Stimulated activated CD4-positive, alpha-beta T cell treated with anti-CD3 and anti-CD28 coated beads, TNF-alpha, amount 100 ng/mL, for 4 hours (primary cell): ENCODE measurements at places on chromosomes 6 and 20.

DNA sequence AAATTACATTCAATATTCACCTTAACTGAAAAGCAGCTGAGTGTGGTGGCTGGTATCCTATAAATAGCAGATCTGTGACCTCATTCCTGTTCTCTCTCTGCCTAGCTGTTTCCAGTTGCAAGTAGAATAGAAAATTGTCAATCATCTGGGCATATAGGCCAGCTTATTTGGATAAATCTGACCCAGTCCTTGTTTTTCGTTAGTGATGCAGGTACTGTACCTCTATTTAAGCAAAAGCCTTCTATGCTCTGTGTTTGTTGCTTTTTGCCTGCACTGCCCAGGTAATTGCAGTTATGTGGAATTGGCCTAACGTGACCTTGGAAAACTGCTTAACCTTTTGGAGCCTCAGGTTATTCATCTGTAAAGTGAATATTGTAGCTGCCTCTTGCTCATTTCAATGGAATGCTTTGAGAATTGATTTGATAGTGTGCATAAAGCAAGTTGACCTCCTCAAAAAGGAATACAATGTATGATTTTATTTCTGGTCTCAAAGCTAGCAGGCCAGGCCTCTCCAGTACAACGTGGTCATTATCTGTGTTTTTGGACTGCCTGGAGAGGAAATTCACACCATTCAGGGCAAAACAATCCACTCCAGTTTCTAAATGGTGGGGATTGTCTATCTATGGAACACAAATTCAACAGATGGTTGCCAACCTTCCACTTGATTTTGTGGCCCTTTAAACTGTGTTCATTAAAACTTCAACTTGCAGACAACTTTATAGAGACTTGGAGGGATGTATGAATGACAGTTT is 508.7 kb upstream of the CITED2 start:
- no peak for DNase-seq

DNA sequence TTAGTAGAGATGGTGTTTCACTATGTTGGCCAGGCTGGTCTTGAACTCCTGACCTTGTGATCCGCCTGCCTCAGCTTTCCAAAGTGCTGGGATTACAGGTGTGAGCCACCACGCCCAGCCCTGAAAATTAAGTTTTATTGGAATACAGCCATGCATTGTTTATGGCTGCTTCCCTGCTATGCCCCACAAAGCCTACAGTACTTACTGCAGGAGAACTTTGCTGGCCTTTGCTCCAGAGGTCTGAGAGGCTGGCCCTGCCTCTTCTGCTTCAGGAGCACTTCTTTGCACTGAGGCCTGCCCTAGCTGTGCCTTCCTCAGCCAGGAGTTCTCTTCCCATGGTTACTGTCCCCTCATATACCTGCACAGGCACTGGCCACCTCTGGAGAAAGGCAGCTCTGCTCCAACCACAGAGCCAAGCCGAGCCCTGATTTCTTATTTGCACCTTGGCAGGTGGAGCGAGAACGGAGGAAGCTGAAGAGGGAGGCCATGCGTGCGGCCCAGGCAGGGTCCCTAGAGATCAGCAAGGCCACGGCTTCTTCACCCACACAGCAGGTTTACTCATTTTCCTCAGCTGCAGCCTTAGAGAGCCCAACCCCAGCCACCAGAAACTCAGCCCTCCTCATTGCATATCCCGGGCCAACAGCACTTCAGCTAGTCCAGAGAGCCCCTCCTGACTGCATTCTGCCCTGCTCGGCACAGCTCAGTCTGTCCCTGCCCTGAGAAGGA is 20.8 kb downstream of the C20orf173 start:
- no peak for DNase-seq

DNA sequence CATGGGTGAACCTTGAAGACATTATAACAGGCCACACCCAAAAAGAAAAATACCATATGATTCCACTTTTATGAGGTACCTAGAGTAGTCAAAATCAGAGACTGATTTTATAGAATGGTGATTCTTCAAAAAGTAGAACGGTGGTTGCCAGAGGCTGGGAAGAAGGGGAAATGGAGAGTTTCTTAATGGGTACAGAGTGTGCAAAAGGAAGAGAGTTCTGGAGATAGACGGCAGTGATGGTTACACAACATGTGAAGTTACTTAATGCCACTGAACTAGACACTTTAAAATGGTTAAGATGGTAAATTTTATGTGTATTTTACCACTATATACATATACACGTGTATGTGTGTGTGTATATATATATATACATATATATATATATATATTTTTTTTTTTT is 80.8 kb downstream of the PRND start:
- DNase-seq, result no peak

DNA sequence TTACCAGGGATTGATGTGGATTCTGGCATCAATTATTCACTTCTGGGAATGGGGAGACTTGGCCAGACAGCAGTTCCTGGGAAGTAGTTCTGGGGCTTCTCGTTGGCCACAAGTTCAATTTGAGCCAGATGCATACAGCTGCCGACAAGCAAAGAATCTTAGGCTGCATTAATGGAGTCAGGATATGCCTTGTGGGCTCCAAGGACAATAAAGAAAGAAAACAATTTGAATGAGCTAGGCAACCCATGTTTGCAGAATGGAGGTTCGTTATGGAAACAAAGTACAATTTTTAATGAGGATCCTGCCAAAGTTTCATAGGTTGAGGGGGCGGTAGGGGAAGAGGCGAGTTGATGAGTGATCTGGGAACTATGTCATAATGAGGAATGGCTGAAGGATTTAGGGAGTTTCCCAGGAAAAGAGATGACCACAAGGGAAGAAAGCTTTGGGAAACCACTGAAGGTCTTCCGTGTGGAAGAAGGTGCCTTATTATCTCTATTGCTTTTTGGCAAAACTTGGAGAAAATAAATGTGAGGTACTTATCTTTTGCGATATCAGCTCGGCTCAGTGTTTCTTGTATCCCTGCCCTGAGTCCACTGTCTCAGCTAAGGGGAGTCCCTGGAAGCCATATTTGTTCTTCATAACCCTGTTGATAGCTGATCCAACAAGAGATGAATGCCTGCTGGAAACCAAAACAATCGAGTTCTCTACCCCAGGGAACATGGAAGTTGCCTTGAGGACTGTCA is 181.0 kb upstream of the ZNF217 start:
- DNase-seq, result no peak

DNA sequence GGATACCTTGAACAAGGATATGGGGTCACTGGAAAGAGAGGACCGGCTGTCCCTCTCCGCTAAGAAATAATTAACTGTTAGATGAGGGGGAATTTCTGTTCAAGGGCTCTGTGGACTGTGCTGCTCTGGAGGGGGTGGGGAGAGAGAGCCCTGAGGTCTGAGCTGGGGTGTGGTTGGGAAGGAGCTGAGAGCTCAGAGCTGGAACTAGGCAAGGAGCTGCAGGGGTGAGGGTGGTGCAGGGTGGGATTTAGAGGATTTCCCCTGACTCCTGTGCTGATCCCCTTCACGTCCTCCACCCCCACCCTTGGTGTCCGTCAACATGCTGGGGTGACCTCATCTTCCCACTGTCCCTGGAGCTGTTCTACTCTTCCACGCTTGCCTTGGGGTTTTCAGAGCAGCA is 52.5 kb downstream of the HLA-A start:
- no peak for DNase-seq

DNA sequence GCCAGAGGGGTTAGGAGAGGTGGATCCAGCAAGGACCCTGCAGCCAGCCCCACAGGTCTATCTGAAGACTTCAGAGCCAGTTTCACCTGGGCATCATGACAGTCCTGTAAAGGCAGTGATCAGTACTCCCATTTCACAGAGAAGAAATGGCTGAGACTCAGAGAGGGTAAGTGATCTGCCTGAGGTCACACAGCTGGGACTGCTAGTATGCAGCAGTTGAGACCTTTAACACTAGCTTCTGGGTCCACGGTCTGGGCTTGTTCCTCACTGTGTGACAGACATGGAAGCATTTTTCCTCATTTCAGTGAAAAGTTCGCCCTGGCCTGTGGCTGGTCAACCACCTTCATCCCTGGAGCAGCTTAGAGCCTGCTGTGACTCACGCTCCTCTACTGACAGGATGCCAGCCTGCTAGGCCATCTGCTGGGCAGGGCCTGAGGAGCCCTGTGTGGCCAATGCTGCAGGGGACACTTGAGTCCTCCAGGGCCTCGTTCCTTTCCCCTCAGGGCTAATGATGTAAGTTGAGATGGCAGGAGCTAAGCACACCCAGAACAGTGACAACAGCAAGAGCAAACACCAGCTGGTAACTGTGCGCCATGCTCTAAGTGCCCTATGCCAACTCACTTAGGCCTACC is 192.0 kb downstream of the LRFN2 start:
- no peak for DNase-seq

DNA sequence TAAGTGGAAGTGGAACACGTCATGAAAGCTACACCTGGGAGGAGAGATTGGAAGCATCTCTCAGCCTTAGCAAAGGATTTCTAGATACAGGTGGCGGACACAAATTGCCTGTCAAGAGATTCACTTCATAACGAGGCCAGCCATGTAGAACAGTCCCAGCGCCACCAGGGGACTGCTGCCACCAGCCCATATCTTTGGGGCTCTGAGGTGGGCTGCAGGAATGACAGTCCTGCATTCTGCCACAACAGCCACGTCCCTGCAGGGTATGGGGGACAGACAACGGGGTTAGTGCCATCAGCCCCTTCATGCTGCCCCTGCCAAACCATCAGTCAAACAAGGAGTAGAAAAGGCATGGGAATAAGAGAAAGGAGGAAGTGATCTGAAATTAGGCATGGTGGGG is 81.2 kb upstream of the SASH1 start:
- DNase-seq, result no peak

GRCh38 chr6:2971420-2972218 is at the start of gene SERPINB6:
Gene SERPINB6, minus strand, starts transcription at chr6:2971567. Its CDS starts 12,235 bp downstream, at chr6:2959332.
- no peak for DNase-seq

DNA sequence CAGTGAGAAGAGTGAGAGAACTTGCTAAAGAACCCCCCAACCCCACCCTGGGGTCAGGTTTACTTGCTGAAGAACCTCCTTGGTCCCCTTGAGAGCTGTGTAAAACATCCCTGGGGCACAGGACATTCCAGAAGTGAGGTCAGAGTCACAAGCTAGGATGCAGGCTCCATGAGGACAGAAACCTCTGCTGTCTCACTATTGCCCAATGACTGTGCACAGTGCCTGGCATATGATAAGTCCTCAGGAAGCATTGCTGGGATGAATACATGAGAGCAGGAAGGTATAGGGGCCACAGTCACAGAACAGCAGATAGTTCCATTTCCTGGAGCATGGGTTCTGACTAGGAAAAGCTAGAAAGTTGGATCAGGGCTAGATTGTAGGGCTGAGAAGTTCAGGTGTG is 18.4 kb downstream of the NT5E start:
- DNase-seq, result no peak

DNA sequence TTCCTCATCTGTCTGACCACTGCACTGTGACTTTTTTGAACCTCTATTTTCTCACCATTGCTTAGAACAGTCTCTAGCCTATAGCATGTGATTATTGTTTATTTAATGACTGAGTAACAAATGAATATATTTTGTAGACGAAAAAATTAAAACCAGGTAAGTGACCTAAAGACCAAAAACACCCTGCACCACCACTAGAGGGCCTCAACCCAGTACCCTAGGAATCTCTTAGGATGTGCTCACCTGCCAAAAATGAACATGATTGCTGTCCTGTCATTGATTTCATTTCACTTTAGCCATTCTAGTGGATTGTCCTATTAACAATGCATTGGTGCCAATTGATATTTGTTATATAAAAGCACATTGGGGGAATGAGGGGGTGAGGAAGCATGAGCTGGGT is 199.1 kb downstream of the COL9A1 start:
- no peak for DNase-seq

GRCh38 chr6:134000443-134000842 is 47.4 kb downstream of the TBPL1 start:
- DNase-seq, result no peak

DNA sequence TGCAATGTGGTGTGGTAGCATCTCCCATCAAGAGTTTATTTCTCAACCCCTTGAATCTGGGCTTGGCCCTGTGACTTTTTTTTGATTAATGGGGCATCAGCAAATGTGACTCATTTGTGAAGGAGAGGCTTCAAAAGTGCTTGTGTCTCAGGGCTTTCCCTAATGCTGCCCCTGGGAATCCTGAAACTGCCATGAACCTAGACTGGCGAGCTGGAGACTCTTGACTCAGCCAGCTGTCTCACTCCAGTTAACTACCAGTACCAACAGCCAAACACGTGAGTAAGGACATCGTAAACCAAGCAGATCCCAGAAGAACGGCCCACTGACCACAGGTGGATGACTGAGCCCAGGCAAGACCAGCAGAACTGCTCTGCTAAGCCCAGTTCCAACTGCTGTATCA is 72.8 kb upstream of the ADTRP start:
- DNase-seq, result no peak

DNA sequence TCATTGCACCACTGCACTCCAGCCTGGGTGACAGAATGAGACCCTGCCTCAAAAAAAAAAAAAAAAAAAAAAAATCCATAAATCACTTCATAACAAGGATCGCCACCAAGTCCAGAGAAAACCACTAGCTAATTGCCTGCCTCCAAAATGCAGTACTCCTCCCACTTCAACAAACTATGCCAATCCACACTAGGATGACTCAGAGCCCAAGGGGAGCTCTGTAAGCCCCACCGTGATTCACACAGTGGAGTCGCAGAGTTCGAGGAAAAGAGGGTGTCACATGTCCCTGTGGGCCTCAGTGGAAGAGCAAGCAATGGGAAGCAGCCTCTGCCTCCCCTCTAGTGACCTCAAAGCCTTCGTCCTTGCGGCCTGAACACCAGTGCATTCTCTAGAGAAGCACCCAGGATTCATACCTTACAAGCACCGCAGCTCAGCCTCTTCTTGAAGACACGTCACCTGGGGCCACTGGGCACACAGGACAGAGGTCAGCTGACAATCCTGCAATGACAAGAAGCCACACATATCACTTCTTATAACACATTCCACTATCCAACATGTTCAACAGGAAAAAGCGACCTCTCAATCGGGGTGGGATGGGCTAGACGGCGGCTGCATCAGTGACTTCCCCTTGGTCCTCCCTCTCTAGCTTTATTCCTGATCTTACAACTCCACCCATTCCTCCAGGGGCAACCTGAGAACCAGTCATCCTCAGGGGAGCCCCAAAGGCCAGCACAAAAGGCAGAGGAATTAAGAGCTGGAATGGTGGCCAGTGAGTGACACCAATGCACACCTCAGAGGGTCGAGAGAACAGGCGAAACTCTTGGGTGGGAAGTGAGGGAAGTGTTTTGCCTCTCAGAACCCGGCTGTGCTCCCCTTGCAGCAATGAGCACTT is 8.9 kb downstream of the SNHG17 start:
- DNase-seq, result no peak

GRCh38 chr6:158002249-158002950 is 20.7 kb downstream of the SYNJ2 start:
- no peak for DNase-seq

- DNase-seq, result no peak
These were observed 248.9 kb upstream of the THEMIS start for GRCh38 chr6:128149796-128150195.
